Ascending aorta (tissue), 2 donors: ENCODE measurements at places on chromosomes 11 and 22.

DNA sequence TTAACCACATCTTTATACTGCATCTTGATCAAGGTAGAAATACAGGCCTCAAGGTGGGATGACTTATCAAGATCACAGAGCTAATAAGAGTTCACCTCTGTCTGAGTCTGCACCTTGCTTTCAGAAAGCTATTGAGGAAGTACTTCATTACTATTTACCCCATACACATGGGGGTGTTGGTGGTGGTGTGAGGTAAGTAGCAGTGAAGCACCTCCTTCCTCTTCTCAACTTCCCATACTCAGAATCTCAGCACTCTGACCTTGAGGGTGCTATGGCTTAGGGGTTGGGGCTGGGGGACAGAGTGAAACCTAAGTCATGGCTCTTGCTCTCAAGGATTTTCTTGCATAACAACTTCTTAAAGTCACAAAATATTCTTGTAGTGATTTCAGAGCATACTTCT is 56.9 kb downstream of the ME3 start:
- H3K27me3 ChIP-seq, result no peaks in the 10 kb centered on the region
- no peak for DNase-seq
- no peaks in the 10 kb centered on the region for H3K4me1 ChIP-seq
- no peaks in the 10 kb centered on the region for H3K36me3 ChIP-seq
- no peak overlapping the region for H3K4me3 ChIP-seq
- no peak overlapping the region for H3K27ac ChIP-seq

DNA sequence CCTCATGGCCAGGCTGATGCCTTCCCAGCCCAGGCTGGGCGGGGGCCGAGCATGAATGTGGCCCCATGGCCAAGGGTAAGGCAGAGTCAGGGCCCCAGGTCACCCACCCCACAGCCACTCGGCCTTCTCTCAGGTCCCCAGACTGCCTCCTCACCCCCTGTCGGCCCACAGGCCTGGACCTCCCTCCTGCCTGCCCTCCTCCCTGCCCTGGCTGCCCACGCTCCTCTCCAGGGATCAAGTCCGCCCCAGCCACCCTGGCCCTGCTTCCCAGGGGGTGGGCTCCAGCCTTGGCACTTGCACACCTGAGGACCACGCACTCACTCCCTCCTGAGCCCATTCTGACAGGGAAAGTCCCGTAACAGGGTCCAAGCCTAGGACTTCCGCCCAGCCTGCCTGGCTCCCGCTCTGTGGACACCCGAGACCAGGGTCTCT is 37.8 kb upstream of the TH start:
- H3K4me1 ChIP-seq, result no peaks in the 10 kb centered on the region
- H3K27ac ChIP-seq, result no peak overlapping the region
- no peaks in the 10 kb centered on the region for H3K27me3 ChIP-seq

DNA sequence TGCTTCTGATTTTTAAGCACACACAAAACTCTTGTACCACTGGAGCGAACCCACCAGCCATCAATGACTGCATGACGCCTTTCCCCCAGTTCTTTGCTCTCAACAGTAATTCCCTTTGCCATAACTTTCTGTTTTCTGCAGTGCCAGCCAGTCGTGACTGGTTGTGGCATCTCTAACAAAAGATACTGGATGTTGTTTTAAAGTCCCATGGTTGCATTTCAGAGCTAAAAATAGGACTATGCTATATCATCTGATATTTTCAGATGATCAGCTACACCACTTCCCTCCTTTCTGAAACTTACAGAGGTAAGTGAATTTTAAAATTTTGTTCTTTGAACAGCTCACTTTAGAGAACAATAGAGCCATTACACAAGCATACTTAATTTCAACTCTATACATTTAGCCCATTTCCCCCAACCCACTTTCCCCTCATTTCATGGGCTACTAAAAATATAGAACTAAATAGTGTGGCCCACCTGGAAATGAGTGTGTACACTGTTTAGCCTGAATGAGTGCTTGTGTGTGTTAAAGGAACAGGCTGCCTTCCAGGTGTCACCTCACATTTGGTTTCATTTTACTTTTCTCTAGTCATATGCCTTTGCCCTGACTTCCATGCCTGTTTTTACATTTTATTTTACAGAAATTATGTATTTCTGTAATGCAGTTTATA is 136.9 kb upstream of the ZC3H12C start:
- H3K4me3 ChIP-seq, result no peak overlapping the region
- no peak overlapping the region for H3K27ac ChIP-seq

DNA sequence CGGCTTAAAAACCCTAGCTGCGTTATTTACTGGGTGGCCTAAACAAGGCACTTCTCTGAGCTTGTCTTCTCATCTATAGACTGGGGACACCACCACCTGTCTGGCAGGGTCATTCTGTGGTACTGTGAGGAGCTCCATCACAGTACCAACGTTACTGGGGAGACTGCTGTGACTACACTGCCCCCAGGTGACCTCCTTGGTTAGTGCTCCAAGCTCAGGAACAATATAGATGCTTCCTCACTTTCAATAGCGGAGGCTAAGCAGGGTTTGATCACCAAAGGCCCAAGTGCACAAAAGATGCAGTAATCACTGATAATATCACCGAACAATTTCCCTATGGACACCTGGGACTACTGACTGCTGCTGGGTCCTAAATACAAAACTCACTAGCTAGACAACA is 18.8 kb downstream of the PRPF19 start:
- no peak for DNase-seq
- no peaks in the 10 kb centered on the region for H3K27me3 ChIP-seq
- H3K4me3 ChIP-seq, result no peak overlapping the region
- no peak overlapping the region for H3K27ac ChIP-seq
- H3K4me1 ChIP-seq, result no peaks in the 10 kb centered on the region
